Thoracic aorta (tissue), 2 donors: ENCODE measurements at places on chromosomes 2 and 18.

DNA sequence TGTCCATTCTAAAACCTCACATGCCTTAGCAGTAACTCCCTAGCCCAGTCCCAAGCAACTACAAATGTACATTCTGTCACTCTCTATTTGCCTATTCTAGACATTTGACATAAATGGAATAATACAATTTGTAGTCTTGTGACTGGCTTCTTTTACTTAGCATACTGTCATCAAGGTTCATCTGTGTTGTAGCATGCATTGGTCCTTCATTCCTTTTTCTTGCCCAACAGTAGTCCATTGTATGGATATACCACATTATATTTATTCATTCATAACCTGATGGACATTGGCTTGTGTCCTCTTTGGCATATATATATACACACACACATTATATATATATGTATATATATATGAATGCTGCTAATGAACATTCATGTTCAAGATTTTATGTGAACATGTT, 2.2 kb upstream of the MFSD2B start:
- no peak for DNase-seq
- peaks cover 10% of the 10 kb centered on the region for H3K4me1 ChIP-seq
- H3K4me3 ChIP-seq, result no peak overlapping the region
- H3K27me3 ChIP-seq, result no peaks in the 10 kb centered on the region
- H3K36me3 ChIP-seq, result no peaks in the 10 kb centered on the region

GRCh38 chr2:168192839-168193616, 54.4 kb downstream of the STK39 start:
- no peaks in the 10 kb centered on the region for H3K27me3 ChIP-seq
- H3K4me1 ChIP-seq, result no peaks in the 10 kb centered on the region
- no peaks in the 10 kb centered on the region for H3K36me3 ChIP-seq
- DNase-seq, result no peak
- H3K4me3 ChIP-seq, result no peak overlapping the region
- no peak overlapping the region for H3K27ac ChIP-seq

GRCh38 chr2:136257893-136258292, 139.9 kb upstream of the CXCR4 start:
- H3K27me3 ChIP-seq, result no peaks in the 10 kb centered on the region
- H3K4me1 ChIP-seq, result no peaks in the 10 kb centered on the region
- H3K36me3 ChIP-seq, result no peaks in the 10 kb centered on the region
- H3K27ac ChIP-seq, result no peak overlapping the region

- H3K4me1 ChIP-seq, result no peaks in the 10 kb centered on the region
- H3K4me3 ChIP-seq, result no peak overlapping the region
- H3K36me3 ChIP-seq, result no peaks in the 10 kb centered on the region
- DNase-seq, result no peak
- no peak overlapping the region for H3K27ac ChIP-seq
Observed at GRCh38 chr2:170747921-170748320, 22.3 kb upstream of the ERICH2 start.

GRCh38 chr2:237551071-237551574, 15.3 kb upstream of the PRLH start:
- no peaks in the 10 kb centered on the region for H3K36me3 ChIP-seq
- DNase-seq, result no peak
- no peaks in the 10 kb centered on the region for H3K27me3 ChIP-seq
- no peak overlapping the region for H3K4me3 ChIP-seq
- no peak overlapping the region for H3K27ac ChIP-seq

DNA sequence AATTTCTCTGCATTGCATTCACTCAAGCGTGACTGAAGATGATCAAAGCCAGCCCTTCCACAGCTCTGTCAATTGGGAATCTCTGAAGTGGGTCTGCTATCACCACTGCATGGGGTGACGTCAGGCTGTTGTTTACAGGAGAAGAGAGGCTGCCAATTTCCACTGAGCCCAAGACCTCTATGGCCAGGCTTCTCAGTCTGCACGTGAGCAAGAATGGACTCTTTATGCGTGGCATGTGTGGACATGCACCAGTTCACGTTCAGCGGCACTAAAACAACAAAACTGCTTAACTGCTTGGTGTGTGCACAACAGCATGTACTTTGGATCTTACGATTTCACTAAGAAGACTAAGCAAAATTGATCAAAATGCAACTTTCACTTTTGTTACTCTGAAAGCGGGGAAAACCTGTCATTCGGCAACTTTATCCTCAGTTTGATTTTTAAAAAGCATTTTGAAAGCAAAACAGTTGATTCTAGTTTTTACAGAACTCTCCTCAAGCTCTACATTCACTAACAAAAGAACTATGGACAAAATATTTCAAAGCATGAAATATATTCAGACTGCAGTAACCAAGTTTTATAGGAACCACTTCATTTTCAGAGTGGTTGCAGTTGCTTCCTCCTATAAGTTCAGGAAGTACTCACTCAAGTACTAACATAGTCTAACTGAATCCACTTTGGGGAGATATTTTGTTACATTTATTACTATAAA, 77.0 kb upstream of the SERTAD2 start:
- H3K4me3 ChIP-seq, result peak overlapping the region; percentile 70
- peak; percentile 11 for DNase-seq
- H3K27ac ChIP-seq, result peak overlapping the region; percentile 51
- peaks cover 48% of the 10 kb centered on the region for H3K4me1 ChIP-seq

- peaks cover 19% of the 10 kb centered on the region for H3K4me1 ChIP-seq
- H3K36me3 ChIP-seq, result no peaks in the 10 kb centered on the region
- H3K4me3 ChIP-seq, result no peak overlapping the region
- no peak for DNase-seq
- H3K27ac ChIP-seq, result no peak overlapping the region
- no peaks in the 10 kb centered on the region for H3K27me3 ChIP-seq
Observed at GRCh38 chr18:13536578-13536977, 189.8 kb downstream of the FAM210A start.

DNA sequence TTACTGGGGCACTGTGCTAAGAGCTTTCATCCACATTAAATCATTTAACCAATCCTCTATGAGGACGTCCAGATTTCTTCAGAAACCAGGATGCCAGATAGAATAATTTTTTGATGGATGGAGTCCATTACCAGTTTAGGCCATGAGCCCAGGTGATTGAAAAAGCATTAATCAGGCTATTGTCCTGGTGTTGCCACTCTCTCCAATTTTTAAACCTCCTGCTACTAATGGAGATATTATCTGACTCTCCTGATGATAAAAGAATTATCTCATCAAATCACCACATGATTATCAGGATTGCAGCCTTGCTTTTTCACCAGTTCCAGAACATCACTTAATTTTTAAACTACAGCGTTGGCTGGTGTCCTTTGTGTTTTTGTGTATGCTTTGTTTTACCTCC, 402.2 kb downstream of the CLIP4 start:
- no peak overlapping the region for H3K4me3 ChIP-seq
- no peak for DNase-seq
- H3K4me1 ChIP-seq, result no peaks in the 10 kb centered on the region
- no peaks in the 10 kb centered on the region for H3K27me3 ChIP-seq

DNA sequence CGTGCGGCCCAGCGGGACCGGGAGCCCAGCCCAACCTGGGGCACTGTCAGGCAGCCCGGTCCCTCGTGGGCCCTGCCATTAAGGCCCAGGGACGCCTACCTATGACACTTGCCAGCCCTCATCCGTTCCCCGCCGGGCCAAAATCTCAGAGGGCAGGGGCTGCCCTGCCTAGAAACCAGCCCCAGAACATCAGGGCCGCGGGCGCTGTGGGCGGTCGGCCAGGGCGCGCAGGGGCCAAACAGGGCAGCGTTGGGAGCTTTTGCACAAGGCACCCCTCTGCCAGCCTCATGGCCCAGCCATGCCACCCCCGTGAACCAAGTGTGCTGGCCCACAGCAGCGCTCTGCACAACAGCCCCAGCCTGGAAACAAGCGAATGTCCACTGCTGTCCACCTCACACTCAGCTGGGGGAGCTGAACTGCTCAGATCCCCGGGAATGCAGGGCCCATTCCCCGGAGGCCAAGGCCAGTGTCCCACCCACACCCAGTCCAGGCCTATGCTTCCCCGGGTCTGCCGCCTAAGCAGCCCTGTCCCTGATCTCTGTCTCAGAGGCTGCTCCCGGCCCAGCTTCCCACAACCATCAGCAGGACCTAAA, 3.5 kb upstream of the NEURL3 start:
- H3K27me3 ChIP-seq, result no peaks in the 10 kb centered on the region
- H3K36me3 ChIP-seq, result no peaks in the 10 kb centered on the region
- no peak overlapping the region for H3K27ac ChIP-seq
- peaks cover 12% of the 10 kb centered on the region for H3K4me1 ChIP-seq

DNA sequence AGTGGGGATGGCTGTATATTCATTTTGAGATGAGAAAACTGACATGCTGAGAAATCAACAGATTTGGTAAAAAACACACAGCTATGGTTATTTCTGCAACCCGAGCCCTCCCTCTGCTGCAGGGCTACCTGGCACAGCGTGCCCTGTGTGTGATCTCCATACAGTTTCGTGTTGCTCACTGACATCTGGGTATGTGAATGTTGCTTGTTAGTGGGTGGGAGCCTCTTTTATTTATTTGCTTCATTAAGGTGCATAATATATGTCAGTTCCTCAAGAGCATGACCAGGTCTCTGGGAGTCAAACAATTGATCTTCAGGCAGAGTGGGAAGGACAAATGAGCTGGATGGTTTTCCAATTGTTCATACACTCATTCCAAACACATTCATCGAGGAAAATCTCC, 139.1 kb upstream of the FHL2 start:
- no peak for DNase-seq
- H3K4me1 ChIP-seq, result no peaks in the 10 kb centered on the region

GRCh38 chr2:173355132-173355865, 627 bp downstream of the CDCA7 start:
- no peak for DNase-seq
- H3K27me3 ChIP-seq, result no peaks in the 10 kb centered on the region
- peaks cover 9% of the 10 kb centered on the region for H3K4me1 ChIP-seq
- no peaks in the 10 kb centered on the region for H3K36me3 ChIP-seq
- H3K27ac ChIP-seq, result no peak overlapping the region

DNA sequence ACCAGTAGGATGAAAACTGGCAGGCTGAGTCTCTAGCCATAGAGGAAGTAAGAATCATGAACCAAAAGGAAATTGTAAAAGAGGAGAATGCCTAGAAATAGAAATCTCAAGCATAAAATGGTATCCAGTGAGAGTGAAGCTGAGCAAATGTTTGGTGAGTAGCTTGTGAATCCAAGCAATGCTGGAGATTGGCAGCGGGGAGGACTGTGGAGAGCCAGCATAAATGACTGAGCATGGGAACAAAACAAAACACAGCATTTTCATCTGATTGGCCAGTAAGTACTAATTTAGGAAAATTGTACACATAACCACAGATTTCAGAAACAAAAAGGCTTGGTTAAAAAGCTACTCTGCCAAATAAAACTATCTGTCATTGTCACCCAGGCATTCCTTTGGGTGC, 390.0 kb downstream of the STK39 start:
- H3K27me3 ChIP-seq, result no peaks in the 10 kb centered on the region
- no peaks in the 10 kb centered on the region for H3K36me3 ChIP-seq
- H3K27ac ChIP-seq, result no peak overlapping the region
- H3K4me3 ChIP-seq, result no peak overlapping the region

DNA sequence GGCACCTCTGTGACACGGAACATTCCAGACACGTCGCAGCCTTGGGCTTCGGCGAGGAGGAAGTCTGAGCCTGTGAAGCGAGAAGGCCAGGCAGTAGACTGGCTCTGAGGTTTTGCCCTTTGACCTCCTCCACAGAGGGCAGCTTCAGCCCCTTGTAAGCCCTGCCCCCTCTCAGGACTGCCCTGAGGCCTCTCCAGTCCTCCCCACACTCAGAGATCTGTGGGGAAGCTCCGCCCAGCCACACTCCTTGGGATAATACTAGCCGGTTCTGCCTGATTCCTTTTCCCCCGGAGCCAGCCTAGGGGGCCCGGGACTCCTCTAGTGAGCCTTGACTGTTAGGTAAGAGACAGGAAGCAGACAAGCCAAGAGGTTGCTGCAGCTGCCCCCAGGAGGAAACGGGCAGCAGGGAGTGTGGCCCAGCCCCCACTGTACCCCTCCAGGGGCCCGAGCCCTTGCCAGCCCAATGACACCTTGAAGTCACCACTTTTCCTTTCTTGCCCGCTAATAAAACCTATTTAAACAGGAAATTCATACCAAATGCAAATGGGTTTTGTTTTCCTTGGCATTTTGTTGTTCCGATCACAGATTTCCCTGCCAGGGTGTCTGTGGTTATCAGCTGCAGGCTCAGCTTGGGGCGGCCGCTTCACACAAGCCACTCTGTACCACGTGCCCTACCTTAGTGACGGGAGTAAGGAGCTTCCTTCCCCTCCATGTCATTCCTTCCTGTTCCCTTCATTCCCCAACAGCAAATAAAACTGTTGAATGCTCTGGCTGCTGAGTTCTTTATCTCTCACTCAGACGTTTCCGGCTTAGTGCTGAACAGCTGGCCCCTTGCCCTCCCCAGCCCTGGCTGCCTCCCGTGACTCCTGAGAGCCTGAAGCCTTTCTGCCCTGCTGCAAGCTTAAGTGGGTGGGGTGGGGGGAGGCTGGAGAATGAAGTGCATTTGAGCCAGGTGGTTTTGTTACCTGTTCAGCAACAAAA, 124.7 kb downstream of the CABLES1 start:
- no peaks in the 10 kb centered on the region for H3K36me3 ChIP-seq
- no peaks in the 10 kb centered on the region for H3K27me3 ChIP-seq
- DNase-seq, result peak; percentile 30
- H3K27ac ChIP-seq, result peak overlapping the region; percentile 95
- H3K4me3 ChIP-seq, result peak overlapping the region; percentile 57

DNA sequence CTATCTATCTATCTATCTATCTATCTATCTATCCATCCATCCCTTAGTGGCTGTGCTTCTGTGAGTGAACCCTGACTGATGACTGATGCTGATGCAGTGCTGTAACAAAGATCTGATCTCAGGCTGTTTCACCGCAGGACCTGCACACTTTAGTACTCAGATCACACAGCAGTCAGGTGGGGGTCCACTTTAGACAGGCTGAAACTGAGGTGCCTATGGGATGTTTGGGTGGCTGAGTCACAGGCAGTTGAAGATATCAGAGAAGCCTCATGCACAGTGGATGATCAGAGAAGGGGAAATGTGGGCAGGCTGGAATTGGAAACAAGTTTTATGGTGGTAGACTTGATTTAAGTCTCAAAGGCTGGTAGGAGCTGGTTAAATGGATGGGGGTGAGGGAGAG, 156.4 kb downstream of the INSIG2 start:
- no peaks in the 10 kb centered on the region for H3K27me3 ChIP-seq
- DNase-seq, result no peak
- no peak overlapping the region for H3K27ac ChIP-seq
- no peak overlapping the region for H3K4me3 ChIP-seq
- no peaks in the 10 kb centered on the region for H3K4me1 ChIP-seq

- no peak overlapping the region for H3K4me3 ChIP-seq
- no peak for DNase-seq
- H3K4me1 ChIP-seq, result no peaks in the 10 kb centered on the region
- no peak overlapping the region for H3K27ac ChIP-seq
- H3K27me3 ChIP-seq, result no peaks in the 10 kb centered on the region
- no peaks in the 10 kb centered on the region for H3K36me3 ChIP-seq
Observed at GRCh38 chr2:144341538-144341937, 178.4 kb downstream of the ZEB2 start.

- no peaks in the 10 kb centered on the region for H3K27me3 ChIP-seq
- no peak overlapping the region for H3K4me3 ChIP-seq
- no peak overlapping the region for H3K27ac ChIP-seq
- no peaks in the 10 kb centered on the region for H3K4me1 ChIP-seq
- no peaks in the 10 kb centered on the region for H3K36me3 ChIP-seq
Observed at GRCh38 chr2:6822406-6822805, 43.3 kb downstream of the CMPK2 start.

GRCh38 chr2:96344011-96344410, 8.4 kb downstream of the NCAPH start:
- DNase-seq, result no peak
- H3K4me3 ChIP-seq, result no peak overlapping the region
- H3K36me3 ChIP-seq, result no peaks in the 10 kb centered on the region
- H3K4me1 ChIP-seq, result no peaks in the 10 kb centered on the region

GRCh38 chr2:102013206-102014040, 21.7 kb downstream of the IL1R2 start:
- H3K27ac ChIP-seq, result no peak overlapping the region
- no peak for DNase-seq
- no peak overlapping the region for H3K4me3 ChIP-seq
- no peaks in the 10 kb centered on the region for H3K27me3 ChIP-seq
